HFFc6 (cell line): ENCODE measurements at places on chromosomes 12 and 14. TPM values are rescaled to one million over a fixed set of nuclear protein-coding genes. Genes with fewer than 3 reads are reported as not detected.

GRCh38 chr14:65421201-65421981 is 8.9 kb downstream of the FUT8 start:
- H3K27ac ChIP-seq: peak overlapping the region; percentile 93
- no peaks in the 10 kb centered on the region for H3K36me3 ChIP-seq
- peak overlapping the region; percentile 80 for H3K4me3 ChIP-seq
- H3K27me3 ChIP-seq: no peaks in the 10 kb centered on the region
- peaks cover 49% of the 10 kb centered on the region for H3K4me1 ChIP-seq
- DNase-seq: peak; percentile 84

DNA sequence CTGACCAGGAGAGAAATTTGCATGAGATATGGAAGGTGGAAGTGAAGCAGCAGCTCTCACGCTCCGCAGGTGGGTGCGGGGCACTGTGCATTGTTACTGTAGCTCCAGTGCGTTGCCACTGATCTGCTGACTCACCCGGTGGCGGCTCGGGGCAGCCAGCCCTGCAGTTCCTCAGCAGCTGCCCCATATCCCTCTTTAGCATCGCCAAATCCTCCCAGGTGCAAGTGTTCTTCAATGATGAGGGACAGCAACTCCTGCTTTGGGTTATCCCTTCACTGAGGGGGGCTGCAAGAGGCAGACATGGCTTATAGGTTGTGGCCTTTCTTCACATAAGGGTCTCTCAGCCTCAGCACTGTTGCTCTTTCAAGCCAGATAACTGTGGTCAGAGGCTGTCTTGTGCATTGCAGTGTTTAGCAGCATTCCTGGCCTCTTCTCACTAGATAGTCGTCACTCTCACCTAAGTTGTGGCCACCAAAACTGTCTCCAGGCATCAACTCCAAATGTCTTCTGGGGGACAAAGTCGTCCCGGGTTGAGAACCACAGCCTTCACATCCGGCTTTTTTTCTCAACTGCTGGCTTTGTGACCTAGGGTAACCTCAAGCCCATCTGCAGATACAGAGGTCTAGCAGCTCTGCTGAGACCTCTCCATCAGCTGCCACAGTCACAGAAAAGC is 180.8 kb downstream of the EFCAB11 start:
- no peak overlapping the region for H3K27ac ChIP-seq
- no peak for DNase-seq
- H3K36me3 ChIP-seq: no peaks in the 10 kb centered on the region

DNA sequence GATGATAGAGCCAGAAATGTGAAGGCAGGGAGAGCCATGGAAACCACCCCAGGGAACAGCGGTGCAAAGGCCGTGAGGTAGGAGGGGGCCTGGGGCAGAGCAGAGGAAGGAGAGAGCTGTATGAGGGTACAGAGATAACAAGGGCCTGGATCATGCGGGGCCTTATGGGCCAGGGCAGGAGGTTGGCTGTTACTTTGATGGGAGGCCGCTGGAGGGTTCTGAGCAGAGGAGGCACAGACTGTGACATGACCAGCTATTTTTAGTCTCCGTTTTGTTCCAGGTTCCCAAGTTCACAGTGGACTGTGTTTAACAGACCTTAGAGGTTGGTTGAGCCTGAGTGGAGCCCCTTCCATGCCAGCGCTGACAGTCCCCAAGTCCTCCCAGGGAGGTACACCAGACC is 118.6 kb downstream of the GCH1 start:
- H3K27me3 ChIP-seq: peaks cover 6% of the 10 kb centered on the region
- peaks cover 21% of the 10 kb centered on the region for H3K4me1 ChIP-seq
- no peak for DNase-seq
- H3K36me3 ChIP-seq: peaks cover 52% of the 10 kb centered on the region
- no peak overlapping the region for H3K4me3 ChIP-seq

DNA sequence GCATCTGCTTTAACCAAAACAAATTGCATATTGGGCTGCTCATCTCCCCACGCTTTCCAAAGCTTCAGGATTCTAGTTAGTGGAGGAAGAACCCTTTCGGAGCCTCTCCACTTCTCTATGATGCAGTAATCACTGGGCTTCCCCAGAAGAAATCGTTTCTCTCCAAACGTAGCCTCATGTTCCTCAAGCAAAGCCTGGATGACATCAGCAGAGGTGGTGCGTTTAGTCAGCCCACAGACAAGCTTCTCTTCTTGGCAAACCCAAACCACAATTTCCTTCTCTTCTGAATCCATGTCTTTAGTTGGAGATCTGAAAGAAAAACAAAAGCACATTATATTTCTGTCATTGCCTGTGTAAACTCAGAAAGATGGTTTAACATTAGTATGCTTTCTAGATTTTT is 30.6 kb downstream of the RASSF9 start:
- H3K36me3 ChIP-seq: no peaks in the 10 kb centered on the region
- no peak overlapping the region for H3K27ac ChIP-seq
- DNase-seq: no peak
- peaks cover 6% of the 10 kb centered on the region; the same call in 1 of the 2 replicates for H3K4me1 ChIP-seq

GRCh38 chr14:45526715-45527549 is 273.9 kb upstream of the MIS18BP1 start:
- peaks cover 4% of the 10 kb centered on the region; the same call in 1 of the 2 replicates for H3K36me3 ChIP-seq
- DNase-seq: no peak
- no peaks in the 10 kb centered on the region for H3K4me1 ChIP-seq
- H3K4me3 ChIP-seq: no peak overlapping the region
- H3K27me3 ChIP-seq: peaks cover 2% of the 10 kb centered on the region; the same call in 1 of the 2 replicates

- H3K4me1 ChIP-seq: peaks cover 13% of the 10 kb centered on the region
- H3K27me3 ChIP-seq: peaks cover 35% of the 10 kb centered on the region
- no peak for DNase-seq
- no peak overlapping the region for H3K4me3 ChIP-seq
- no peaks in the 10 kb centered on the region for H3K36me3 ChIP-seq
- no peak overlapping the region for H3K27ac ChIP-seq
Observed at GRCh38 chr12:121089813-121090430, 42.8 kb upstream of the P2RX7 start.

GRCh38 chr14:50600849-50601248 is 40.9 kb downstream of the ATL1 start:
- H3K4me3 ChIP-seq: peak overlapping the region; percentile 42; the same call in 1 of the 2 replicates
- peak overlapping the region; percentile 57; the same call in 1 of the 2 replicates for H3K27ac ChIP-seq
- peaks cover 36% of the 10 kb centered on the region for H3K4me1 ChIP-seq
- H3K27me3 ChIP-seq: no peaks in the 10 kb centered on the region

DNA sequence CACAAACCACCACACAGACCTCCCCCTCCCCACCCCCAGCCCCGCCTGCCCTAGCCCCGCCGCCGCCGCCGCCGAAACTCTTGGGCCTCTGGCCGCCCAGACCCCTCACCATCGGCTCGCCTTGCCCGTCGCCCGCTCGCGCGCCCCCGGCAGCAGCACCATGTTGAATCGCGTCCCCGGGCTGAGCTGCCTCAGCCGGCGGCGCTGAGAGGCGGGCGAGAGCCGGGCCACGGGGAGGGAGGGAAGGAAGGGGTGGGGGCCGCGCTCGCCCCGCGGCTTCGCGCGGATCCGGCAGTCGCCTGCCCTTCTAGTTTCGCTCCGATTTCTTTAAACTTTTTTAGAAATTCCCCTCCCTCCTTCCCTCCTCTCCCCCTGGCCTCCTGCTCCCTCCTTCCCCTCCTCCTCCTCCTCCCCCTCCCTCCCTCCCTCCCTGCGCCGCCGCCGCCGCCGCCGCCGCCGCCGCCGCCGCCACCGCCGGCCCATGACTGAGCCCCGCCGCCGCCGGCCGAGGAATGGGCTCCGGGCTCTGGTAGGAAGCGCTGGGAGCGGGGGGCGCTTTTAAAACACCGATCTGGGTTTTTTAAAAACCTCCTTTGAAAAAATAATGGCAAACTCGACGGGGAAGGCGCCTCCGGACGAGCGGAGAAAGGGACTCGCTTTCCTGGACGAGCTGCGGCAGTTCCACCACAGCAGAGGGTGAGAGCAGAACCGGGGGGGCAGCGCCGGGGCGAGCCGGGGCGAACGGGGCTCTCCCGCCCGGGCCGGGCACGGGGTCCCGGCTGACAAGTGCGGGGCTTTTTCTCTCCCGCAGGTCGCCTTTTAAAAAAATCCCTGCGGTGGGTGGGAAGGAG is at the start of gene ARID2:
TSS of gene ARID2 (plus strand) at position 474 of the 851 bp plus-strand sequence. CDS start at position 605, 131 bp downstream.
- 0 out of 2 replicates have a peak, but pooled peaks cover 2% of the 10 kb centered on the region for H3K27me3 ChIP-seq
- peaks cover 40% of the 10 kb centered on the region for H3K4me1 ChIP-seq
- 0 out of 2 replicates have a peak, but pooled peaks cover 4% of the 10 kb centered on the region for H3K36me3 ChIP-seq
- H3K4me3 ChIP-seq: peak within 1 kb of the TSS; percentile 92

DEPDC4 gene
- total RNA-seq: 0.50 to 0.73 TPM (median 0.66 TPM) in 3 replicates

CCDC197 gene
- total RNA-seq: not detected in 2 replicates

DNAJC22 gene
- 0.48 to 4.1 TPM (median 0.85 TPM) in 3 replicates for total RNA-seq

RERG gene
- total RNA-seq: not detected in 3 replicates

DEGS2 gene
- total RNA-seq: not detected in 3 replicates

HHIPL1 gene
- 1.0 to 3.5 TPM (median 2.6 TPM) in 3 replicates for total RNA-seq

KIF21A gene
- total RNA-seq: 0.83 and 2.3 TPM in 2 replicates

GLIPR1L1 gene
- not detected in 3 replicates for total RNA-seq

ATP6V1D gene
- 142 to 173 TPM (median 147 TPM) in 3 replicates for total RNA-seq
